ENCODE measurements at places on chromosomes 5 and 9.

GRCh38 chr9:5631026-5631425 lies 2.1 kb downstream of the RIC1 start:
- no peak for DNase-seq

DNA sequence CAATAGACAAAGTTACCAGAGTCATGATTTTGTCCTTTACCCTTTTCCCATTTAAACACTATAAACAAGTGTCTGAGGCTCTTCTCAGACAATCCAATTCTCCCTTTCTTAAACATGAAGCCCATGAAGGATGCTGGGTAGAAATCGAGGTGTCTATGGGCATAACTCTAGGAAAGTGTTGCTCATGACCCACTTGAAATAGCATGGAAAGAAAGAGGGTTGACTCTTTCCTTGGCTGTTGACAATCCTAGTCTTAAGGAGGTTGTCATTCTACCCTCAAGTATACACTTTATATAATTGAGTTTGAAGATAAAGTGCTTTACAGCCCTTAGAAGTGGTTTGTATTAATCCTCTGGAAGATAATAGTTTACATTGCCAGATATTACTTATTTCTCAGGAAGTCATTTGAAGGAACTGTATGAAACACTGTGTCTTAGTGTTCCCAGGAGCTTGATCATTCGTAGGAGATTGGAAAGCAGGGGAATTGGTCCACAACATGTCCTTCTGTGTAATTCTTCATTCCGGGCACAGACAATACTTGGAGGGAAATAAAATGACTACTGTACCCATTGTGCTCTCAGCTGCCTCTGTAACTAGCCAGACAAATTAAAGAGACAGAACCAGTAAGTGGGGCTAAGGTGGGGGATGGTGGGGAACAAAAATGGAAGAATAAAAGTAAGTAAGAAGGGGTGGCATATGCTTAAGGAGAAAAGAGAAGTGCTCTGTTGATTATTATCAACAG lies 1078.3 kb upstream of the DMAC1 start:
- no peak for DNase-seq

DNA sequence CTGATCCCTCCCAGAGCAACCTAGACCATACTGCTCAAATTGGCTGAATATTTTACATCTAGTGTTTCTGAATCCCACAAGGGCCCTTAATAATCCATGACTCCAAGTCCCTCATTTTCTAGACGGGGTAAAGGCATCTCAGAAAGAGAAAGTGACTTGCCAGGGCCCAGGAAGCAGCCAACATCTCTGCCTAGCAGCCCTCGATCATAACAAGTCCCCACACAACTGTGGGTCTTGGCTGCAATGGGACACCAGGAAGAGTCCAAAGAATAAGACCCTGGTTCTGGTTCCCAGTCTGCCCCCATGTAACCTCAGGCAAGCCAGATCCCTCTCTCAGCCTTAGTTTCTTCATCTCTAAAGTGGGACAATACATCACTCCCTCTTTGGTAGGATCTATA lies 6.3 kb downstream of the ANXA6 start:
- DNase-seq = no peak

DNA sequence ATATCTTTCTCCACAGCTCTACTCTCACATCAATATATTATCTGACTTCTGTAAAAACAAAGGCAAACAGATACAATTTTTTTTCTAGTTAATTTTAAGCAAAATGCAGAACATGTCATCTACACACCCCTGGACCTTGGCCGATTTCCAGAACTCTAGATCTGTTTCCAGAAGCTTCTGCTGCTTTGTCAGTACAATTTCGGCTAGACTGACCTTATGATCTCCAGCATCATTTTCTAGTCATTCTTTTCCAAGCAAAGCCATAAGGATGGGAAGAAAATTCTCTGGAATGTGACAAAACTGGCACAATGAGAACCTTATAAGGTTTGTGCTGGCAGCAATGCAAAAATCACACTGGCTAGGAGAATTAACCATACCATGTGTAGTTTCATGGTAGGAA lies 132.8 kb upstream of the MPDZ start:
- DNase-seq = no peak

- DNase-seq = no peak
Measured at GRCh38 chr5:169789417-169789940, 152.4 kb downstream of the DOCK2 start.
